RWPE1 (cell line): ENCODE measurements at places on chromosomes 4 and X.

DNA sequence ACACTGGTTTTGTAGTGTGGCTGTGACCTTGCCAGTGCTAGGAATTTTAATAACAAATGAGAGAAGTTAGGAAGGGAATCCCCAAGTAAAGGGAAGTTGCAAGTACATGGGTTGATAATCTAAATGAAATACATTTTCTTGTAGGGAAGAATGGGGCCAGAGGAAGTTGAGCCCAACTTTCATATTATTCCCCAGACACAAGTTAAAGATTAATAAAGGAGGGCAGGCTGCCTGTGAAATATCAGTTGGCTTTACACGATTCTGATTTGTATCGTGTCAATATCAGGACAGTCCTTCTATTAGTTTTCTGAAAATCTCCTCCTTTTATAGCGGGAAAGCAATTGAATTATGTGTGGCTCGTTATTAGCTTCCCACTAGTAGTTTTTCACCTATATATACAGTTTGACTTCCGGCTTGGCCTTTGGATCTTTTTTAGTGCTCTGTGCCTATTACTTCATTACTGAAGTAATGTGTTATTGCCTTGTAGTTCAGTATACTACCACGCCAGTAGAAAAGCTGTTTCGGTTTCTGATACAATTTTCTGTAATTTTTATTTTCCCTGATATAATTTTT is 1.7 kb downstream of the PDLIM5 start:
- DNase-seq, result no peak

GRCh38 chr4:146095091-146095690 is 80.3 kb upstream of the LSM6 start:
- DNase-seq, result peak; percentile 36

GRCh38 chrX:65581661-65582339 is 47.2 kb upstream of the LAS1L start:
- DNase-seq, result peak; percentile 51

- DNase-seq, result no peak
These were observed 451.5 kb downstream of the PCDH11X start for GRCh38 chrX:92230628-92231027.

- no peak for DNase-seq
These were observed 42.7 kb downstream of the ABLIM2 start for GRCh38 chr4:8115916-8116315.

GRCh38 chr4:88533937-88534750 is 10.6 kb upstream of the PYURF start:
- peak; percentile 81 for DNase-seq

DNA sequence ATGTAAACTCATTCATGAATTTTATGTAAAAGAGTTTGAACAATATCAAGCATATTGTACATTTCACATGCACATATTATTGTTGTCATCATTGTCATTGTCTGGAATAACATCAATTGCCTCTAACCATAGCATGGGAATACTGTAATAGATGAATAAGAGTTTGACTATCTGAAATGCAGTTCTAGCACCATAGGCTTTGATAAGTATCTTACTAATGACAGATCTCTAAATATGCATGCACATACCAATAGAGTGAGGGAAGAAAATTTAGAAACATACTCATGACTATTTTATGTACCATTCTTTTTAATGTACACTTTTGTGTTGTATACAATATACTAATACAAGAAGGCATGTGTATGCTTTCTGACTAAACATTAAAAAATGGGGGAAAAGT is 161.6 kb upstream of the SPRY1 start:
- DNase-seq, result no peak

DNA sequence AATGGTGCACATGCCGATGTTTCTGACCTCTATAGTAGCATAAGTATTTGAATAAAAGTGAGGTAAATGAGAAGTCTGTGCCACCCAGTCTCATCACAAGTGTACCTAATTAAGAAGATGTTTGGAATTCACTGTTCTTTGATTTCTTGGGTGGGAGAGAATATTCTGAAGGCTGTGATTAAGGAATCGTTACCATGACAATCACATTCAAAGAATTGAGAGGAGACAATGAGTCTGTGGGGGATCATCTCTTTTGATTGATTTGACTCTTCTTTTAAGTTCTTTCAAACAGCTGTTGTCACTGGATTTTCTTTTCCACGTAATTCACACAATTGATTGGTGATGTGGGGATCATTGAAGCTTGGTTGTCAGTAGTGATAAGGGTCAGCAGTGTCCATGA is 18.1 kb downstream of the FHL1 start:
- DNase-seq, result no peak

DNA sequence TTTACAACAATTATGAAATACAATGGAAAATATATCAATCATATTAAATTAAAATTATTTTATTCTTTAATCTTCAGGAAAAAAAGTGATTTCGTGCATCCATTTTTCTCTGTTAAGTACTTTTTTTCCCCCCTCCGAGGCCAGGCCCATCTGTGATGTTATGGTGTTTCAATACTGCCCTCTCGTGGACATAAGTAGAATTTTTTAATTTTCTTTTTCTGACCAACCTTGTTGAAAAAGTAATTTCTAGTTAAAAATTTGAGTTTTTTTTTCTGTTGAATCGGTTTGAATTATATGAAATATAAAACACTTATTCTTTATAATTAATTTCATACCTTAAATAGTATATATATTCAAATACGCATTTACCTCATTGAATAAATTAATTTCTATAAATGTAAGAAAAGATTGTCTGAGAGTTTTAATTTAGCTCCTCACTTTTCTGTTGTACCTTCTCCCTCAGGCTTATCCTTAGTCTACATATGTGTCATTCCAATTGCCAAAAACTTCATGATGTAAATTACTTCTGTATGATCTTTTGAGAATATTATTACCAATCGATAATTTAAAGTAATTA is 175.8 kb upstream of the TECRL start:
- peak; percentile 7 for DNase-seq

DNA sequence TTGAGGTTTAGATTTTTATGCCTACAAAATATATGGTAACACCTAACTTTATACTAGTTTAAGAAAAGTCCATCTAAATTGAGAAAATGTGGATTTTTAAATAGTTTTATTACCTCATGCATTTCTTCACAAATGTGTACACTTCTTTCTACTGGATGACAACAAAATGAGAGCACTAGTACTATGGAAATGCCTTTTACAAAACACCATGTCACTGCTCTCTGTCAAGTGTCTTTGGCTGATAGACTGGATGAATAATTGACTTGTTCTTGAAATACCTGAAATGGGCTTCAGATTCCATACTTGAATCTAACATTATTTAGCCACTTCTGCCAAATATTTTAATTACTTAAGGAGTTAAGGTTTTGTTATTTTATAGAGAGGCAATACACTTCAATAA is 49.5 kb downstream of the AMELX start:
- DNase-seq, result no peak

DNA sequence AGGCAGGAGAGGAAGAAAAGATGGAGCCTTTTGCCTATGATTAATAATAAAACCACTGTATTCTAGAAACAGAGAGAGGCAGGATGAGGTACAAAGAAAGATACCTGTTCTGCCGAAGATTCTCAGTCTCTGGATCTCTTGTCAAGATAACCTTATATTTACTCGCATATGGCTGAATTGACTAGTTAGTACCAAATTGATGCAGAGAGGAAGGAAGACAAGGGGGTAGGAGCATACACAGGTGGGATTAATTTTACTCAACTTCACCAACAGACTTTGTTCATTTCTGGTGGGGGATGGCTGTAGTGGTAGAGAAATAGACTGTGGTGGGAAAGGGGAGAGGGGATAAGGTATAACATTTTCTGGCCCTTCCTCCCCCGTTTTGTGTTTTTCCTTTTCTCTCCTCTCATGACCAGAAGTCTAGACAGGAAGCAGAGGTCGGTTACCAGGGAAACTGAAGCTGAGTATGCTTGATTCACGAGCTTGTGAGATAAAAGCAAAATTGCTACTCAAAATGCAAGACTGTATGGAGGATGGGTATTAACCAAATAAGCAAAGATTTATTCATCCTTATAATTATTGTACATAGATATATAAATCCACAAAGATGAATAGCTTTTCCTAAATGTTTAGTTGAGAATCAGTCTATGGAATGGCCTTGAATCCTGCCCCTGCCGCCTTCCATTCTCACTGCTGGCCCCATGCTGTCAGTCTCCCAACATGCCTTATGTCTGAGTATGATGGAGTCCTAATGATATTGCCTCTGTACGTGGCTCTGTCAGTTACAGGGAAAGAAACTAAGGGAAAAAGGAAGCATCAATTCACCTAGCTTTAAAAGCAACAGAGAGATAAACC is 17.8 kb upstream of the PAGE2B start:
- DNase-seq, result no peak

DNA sequence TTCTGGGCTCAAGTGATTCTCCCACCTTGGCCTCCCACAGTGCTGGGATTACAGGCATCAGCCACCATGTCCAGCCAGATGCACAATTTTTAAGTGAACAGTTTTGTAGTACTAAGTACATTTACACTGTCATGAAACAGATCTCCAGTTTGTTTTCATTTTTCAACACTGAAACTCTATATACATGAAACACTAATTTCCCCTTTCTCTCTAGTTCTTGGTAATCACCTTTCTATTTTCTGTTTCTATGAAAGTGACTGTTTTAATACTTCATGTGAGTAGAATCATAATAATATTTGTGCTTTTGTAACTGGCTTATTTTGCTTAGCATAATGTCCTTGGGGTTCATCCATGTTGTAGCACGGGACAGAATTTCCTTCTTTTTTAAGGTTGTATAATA is 237.4 kb downstream of the CAMK2D start:
- no peak for DNase-seq

DNA sequence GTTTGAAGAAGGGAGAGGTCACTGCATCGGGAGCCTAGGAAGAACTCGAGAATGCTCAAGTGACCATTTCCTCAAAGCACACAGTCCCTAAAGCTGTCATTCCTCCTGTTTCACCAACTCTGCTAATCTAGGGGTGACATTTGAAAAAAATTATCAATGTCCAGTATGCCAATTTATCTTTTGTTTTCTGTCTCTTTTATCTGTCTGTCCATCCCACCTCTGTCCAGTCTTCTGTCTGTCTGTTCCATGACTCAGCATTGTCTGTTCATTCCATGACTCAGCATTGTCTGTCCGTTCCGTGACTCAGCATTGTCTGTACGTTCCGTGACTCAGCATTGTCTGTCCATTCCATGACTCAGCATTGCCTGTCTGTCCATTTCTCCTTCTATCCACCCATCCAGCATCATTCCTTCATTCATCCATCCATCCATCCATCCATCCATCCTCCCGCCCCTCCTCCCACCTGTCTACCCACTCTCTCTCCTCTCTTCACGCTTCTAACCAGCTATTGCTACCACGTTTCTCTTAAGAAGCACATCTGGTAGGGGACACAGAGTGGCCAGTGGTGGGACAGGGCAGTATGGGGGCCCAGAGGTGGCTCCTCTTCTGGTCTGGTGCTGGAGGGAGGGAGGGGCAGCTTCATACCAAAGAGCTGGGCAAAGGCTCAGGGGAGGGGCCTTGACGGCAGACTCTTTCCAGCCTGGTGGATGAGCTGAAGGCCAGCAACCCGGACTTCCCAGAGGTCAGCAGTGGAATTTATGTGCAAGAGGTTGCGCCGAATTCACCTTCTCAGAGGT is 34.1 kb downstream of the HTRA3 start:
- DNase-seq, result peak; percentile 37

- no peak for DNase-seq
These were observed 110.9 kb downstream of the FHIP1A start for GRCh38 chr4:151519728-151520415.

DNA sequence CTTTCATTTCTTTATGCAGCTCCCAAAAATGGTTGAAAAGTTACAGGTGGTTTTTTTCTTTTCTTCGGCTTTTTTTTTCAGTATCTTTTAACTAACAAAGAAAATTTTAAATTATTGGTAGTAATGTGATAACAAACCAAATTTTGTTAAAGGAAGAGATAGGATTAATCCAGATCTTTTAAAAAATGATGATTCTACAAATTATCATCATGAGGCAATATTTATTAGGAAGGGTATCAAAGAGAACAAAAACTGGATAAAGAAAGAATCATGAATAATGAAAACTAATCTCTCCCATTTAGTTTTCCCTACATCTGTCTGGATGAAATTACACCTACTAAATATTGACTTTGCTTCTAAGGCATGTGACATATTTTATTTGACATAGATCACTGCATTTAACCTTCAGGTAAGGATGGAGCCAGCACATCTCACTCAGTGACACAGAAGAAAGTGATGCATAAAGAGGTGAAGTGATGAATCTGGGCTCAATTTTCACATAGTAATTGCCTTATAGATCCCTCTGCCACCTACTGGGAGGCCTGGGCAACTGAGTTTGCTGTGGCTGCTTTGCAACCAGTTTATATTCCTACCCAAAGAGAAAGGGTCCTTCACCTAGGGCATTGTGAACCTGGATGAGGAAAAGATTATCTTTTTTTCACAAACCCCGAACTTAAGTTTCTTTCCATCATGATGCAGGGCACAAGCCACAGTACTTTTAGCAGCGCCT is 155.6 kb downstream of the HNRNPD start:
- DNase-seq, result no peak

GRCh38 chr4:166896254-166896653 is 338.0 kb downstream of the SPOCK3 start:
- DNase-seq, result no peak

DNA sequence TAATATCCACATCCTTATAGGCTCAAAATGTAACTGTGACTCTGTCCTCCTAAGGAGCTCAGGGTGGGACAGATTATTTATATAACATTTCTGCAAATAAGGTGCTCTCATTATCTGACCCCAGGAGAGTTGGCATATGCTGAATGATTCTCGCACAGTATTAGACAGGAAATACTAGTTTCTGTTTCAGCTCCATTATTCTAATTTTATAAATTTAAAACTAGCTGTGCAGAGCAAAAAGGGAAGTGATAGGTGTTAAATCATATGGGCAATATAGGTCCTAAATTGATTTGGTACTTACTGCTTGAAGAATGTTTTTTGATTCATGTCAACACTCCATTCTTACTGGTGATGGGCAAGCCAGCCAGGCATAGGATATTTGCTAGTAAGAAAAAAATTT is 141.5 kb downstream of the GLRA2 start:
- DNase-seq, result no peak

- peak; percentile 61 for DNase-seq
These were observed 212.9 kb downstream of the CBR4 start for GRCh38 chr4:168797194-168797593.

DNA sequence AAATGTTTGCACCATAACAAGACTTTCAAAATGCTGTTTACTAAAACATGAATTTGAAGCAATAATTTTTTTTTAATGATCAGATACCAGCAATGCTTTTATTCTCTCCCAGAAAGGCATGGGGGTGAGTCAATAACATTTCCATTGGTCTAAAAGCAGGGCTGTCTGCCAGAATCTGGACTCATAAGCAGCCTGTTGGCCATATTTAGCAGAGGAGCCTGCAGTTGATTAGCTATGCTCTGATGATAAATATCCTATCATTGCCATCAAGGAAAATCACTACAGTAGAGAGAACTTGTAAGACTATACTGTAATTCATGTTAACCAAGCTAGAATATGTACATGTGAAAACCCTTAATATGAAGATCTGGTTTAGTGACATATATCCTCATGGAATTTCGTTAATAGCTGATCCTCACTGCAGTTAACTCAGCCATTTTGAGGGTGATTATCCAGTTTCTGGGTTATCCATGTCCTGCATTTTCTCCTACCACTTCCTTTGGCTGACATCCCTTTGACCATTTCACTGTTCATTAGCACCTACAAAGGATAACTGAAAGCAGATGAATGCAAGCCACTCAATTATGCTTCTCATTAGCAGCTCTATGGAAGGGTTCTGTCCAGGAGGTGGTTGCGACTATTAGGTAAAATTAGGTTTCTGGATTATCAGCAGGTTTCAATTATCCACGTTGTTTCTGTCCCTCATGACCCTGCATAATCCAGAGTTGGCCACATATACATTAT is 72.9 kb upstream of the DIAPH2 start:
- no peak for DNase-seq

- DNase-seq, result peak; percentile 3
These were observed 408.2 kb downstream of the SMARCA1 start for GRCh38 chrX:129115104-129115503.

GRCh38 chr4:18227880-18228279 is 206.3 kb upstream of the LCORL start:
- DNase-seq, result no peak
